ENCODE measurements at places on chromosomes 13 and 19. TPM values are rescaled to one million over a fixed set of nuclear protein-coding genes. Genes with fewer than 3 reads are reported as not detected.

The ZNF763 gene
- 4.8 TPM for total RNA-seq

The CACNG6 gene
- 0.27 TPM for total RNA-seq

- no peak for DNase-seq
Observed at GRCh38 chr13:29654384-29654783, 58.9 kb upstream of the SLC7A1 start.

DNA sequence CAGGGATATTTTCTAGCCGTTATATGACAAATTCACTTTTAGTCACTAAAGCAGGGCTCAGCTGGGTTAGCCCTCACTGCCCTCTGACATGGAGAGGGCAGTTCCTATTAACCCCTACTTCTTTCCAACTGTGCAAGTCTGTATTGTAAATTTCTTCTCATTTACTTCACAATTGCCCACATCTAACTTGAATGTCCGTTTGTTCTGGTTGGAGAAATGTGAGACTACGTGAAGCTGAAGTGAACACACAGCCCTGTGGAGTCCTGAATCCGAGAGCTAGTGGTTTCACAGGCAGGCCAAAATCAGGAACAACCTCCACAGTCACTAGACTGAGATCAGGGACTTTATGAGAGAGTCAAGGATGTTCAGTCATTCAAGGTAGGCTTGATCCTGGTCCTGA is 4.4 kb upstream of the MYO16 start:
- no peak for DNase-seq

- peak; percentile 34 for DNase-seq
Observed at GRCh38 chr19:34972163-34972705, 8.2 kb upstream of the ZNF792 start.

DNA sequence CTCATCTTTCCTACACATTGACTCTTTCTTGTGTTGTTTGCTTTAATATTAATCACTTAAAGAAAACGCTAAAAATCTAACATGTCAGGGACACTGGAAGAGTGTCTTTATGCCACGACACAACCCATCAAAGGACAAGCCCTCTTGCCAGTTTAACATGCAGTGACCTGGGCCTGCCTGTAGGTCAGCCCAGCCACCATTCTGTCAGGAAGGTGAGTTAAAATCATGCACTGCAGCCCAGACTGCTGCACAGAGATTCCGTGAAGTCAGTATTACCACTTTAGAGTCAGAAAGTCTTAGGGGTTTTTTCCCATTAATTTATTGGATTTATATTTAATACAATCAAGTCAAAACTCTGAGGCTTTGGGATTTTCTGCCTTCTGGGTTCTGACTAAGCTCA is 58.0 kb downstream of the TNFRSF19 start:
- no peak for DNase-seq

GRCh38 chr19:17570791-17571190 is 15.3 kb downstream of the COLGALT1 start:
- no peak for DNase-seq
